ENCODE measurements at places on chromosomes 1 and 21.

DNA sequence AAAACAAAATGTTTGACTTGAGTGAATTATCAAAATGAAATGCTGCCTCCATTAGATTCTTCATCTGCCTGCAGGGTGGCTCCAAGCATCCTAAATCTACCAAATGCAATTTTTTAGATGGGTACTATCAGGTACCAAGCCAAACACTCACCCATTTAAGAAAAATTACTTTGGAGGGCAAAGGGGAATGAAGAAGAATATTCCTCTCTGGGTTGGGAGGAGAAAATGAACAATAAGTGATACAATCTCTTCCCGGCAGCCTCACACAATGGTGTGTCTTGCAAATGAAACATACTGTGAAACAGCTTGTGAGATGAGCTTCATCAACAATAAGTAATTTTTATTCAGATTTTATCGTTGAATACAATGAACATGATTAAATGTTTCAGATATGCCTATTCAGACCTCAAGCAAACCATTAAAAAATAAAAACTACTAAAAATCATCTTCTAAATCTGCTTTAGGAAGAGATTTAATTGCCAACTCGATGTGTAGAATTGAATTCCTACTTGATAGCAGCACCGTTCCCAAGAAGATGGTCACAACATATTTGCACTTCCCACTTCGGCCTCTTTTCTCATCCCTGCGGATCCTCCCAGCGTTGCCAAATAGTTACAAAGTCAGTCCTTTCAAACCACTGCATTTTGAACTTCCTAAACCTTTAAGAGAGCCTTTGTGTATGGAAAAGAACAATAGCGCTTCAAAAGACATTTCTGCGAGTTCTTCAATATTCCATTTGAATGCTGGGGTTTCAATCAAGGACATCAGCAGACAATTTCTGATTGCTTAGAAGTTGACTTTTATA is 2.7 kb downstream of the DAB1 start:
- DNase-seq: no peak

DNA sequence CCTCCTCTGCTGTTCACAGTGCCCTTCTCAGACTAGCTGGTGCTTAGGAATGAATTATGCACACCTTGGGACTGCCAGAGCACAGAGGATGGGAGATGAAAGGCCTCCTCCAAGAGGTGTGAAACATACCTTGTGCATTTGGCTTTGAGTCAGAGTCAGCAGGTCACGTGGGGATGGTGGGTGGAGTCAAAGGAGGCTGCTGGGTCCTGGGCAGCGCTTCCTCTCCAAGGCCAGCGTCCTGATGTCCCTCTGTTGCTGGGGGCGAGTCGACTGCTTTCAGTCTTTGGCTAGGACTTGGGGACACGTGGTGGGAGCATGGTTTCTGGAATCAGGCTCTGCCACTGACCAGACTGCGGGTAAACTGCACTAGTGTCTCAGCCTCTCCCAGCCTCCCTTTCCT is 91.2 kb downstream of the AJAP1 start:
- no peak for DNase-seq

DNA sequence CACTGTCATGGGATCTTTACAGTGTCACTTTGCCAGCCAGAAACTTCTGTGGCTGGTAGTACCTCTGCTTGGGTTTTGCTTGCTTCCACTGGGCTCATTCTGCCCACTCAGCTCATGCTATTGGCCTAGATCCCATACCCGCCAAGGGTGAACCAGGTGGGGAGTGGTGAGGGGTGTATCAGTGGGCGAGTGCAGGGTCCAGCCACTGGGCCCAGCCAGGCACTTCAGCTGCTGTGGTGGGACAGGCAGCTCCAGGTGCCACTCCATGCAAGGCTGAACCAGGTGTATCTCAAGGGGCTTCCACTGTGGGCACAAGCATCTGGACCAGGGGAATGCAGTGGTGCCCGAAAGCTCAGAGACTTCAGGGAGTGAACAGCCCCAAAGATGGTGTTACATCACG is 398.2 kb downstream of the NCAM2 start:
- DNase-seq: no peak

GRCh38 chr1:149962039-149962647 is 25.5 kb upstream of the MTMR11 start:
- peak; percentile 5 for DNase-seq

GRCh38 chr1:82139751-82140468 is 339.2 kb downstream of the ADGRL2 start:
- DNase-seq: no peak

DNA sequence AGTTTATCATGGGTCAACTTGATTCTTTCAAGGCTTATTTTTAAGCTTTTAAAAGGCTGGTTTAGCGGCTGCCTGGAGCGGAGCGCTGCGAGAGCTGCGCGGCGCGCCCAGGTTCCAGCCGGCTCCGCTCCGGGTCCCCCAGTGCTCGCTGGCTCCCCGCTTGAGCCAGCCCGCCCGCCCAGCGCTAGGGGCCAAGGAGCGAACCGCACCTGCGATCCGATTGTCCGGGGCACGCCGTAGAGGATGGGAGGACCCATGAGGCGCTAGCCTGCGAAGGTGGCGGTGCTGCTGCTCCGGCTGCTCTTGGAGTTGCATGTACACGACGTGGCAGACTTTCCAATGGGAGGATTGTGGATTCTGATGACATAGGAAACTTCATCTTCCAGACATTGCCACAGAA is 9.9 kb upstream of the CFHR4 start:
- no peak for DNase-seq

DNA sequence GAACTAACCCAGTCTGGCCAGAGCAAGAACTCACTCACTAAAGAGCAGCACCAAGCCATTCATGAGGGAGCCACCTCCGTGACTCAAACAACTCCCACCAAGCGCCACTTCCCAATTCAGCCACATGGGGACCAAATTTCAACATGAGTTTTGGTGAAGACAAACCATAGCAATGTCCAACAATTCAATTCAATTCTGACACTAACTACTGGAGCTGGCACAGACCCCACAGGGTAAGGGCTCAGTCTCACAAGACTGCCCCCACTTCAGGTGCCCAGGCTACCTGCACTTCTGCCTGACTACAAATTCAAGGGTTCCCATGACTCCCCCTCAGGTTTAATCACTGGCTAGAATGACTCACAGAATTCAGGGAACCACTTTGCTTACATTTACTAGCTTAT is 48.8 kb upstream of the RAP1A start:
- peak; percentile 17 for DNase-seq

DNA sequence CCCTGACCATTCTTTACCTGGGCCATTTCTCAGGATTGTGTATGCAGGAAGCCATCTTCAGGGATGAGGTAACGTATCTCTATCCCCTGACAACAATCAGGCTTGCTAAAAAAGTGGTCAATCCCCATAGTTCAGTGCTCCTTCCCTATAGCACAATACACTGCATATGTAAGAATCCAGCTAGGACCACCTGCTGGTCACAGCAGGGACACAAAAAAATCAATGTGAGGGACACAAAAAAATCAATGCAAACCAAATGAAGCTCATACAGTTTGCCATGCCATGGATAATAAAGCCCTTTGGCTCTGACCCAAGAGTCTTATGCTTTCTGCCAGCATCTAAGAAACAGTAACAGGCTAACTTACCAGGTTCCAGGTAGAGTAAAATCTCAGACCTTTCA is 16.3 kb downstream of the ACBD6 start:
- DNase-seq: no peak

DNA sequence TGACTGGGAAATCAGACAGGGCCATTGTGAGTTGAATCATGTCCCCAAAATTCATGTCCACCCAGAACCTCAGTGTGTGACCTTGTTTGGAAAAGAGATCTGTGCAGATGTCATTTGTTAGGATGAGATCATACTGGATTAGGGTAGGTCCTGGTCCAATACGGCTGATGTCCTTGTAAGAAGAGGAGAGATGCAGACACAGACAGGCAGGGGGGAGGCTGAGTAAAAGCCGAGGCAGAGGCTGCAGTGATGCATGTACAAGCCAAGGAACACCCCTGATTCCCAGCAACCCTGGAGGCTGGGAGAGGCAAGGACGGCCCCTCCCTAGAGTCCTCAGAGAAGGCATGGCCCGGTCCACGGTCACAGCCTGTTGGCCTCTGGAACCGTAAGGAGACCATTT is 15.9 kb upstream of the NPPB start:
- DNase-seq: no peak

DNA sequence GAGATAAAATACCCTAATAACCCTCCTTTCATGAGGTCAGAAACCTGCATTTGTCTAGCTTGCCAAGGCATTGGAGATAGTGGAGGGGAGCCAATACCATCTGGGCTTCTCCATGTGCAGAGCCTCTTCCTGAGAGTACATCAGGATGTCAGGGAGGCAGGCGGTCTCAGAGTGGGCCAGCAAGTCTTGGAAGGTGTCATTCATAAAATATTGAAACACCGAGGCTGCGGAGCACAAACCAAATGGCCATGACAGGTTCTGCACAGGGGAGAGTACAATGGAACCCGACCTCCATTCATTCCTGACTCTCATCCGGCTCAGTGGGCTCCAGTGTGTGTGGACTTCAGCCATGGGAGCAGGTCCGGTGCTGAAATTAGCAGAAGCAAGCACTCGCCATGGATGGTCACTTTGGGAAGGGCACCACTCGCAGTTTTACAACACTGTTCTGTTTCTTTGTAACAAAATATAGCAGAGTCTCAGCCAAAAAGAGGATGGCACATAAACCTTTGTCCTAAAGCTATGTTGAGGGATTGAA is 446.6 kb downstream of the SIPA1L2 start:
- DNase-seq: no peak

GRCh38 chr1:19734472-19734999 is 65.2 kb downstream of the TMCO4 start:
- DNase-seq: no peak

DNA sequence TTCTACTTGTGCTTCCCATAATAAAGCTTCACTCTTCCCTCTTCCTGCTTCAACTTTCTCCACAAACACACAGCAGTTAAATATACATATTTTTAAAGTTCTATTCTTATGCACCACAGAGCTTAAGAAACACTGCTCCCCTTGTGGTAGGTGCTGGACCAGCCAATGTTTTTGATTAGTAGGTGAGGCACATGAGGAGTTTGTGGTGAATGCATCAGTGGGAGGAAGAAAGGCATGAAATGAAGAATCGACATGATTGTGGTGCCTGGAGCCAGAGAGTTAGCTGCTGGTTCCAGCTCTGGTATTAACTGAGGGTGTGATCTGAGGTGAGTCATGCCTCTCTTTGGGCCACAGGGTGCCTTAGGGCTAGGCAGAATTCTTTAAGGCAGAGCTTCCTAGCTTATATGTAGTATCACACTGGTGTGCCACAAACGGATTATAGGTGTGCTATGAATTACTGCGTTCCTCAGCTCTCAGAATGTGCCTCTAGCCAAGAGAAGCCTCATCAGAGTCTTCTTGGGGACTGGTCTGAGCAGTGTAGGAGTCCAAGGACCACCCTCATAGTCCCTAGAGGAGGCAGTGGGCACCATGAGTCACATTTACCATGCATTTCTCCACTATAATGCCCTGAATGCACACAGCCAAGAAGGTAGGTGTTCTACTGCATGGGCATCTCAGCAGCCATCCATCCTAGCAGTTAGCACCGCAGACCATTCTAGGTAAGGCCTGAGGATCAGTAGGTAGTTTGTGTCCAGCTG is 97.4 kb upstream of the SGIP1 start:
- DNase-seq: peak; percentile 71

DNA sequence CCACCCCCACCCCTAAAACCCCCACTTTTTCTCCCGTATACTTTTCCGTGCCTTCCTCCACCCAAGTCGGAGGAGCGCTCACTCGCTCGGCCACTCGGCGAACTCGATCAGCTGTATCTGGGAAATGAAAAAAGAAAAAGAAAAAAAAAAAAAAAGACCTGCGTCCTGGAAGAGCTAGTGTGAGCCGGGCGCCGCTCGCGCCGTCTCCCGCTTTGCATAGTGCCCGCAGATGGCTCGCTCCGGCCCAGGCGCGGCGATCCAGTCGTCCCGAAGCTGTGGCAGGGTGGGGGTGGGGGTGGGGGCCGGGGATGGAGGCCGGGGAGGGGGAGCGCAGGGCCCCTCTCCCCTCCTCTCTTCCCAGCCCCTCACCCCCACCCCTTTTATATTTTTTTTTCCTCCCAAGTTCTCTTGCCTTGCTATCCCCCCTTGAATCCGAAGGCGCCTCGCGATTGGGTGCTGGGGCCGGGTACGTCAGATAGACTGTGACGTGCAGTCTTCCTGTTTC is 299 bp upstream of the PROX1 start:
- peak; percentile 40 for DNase-seq

DNA sequence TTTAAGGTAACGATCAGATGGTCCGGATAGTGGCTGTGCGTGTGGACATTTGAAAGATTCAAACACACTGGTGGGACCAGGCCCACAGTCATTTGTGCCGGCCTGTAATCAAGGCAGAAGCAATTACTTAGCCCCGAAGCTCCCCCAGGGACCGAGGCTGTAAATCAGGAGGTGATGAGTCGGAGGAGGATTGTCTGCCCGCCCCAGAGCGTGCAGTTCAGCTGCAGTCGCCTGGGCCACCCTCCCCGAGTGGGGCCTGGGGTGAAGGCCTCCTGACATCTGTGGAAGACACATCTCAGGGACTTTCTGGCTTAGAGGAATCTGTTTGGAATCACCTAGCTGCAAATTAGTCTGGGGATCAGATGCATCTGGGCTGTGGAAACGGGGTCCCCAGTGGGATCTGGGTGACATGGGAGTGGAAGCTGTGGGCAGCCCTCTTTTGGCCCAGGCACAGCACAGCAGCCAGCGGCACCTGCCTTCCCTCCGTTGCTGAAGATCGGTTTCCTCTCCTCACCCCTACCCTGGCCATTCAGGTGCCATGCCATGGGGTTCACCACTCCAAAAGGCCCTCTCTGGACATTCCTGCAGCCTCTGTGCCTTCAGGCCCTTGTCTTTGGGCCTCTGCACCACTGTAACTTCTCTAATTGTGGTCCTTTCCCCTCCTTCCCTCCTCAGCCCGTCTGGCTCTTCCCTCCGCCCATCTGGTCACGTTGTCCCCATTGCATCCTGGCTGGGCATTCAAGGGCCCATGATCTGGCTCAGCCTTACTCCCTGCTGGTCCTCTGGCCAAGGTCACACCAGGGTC is 25.7 kb downstream of the LHX4 start:
- no peak for DNase-seq

DNA sequence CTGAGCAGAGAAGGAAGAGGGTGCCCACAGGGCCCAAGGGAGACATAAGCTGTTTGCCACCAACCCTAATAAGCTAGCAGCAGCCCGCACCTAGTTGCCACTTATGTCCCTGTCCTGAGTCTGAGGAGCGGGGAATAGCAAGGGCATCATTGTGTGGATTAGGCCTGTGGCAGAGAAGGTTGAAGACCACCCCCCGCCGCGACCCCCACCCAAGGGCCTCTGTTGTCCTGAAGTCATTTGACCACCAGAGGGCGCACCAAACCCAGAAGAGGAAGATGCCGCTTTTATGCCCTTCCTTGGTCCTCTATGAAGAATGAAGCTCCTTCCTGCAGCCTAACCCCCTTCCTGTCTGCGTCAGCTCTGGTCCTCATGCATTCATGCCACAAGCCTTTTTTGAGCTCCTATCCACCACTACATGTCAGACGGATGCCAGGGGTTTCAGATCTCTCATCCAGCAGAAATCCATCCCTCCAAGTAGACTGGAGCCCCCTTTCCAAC is 16.6 kb downstream of the RHBG start:
- peak; percentile 58 for DNase-seq

DNA sequence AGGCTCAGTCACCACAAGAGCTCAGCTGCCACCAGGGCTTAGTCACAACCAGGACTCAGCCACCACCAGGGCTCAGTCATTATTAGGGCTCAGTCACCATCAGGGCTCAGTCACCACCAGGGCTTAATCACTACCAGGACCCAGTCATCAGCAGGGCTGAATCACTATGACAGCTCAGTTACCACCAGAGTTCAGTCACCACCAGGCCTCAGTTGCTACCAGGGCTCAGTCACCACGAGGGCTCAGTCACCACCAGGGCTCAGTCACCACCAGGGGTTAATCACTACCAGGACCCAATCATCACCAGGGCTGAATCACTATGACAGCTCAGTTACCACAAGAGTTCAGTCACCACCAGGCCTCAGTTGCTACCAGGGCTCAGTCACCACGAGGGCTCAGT is 196.2 kb downstream of the NPHP4 start:
- DNase-seq: no peak
